Renal cortex interstitium (tissue), 15 donors: ENCODE measurements at places on chromosomes 1 and 21. TPM values are rescaled to one million over a fixed set of nuclear protein-coding genes. Genes with fewer than 3 reads are reported as not detected.

GRCh38 chr1:231867607-231868006, 241.0 kb downstream of the DISC1 start:
- no peak for DNase-seq

- DNase-seq: no peak
Measured at GRCh38 chr21:27648560-27648959, 681.7 kb upstream of the ADAMTS5 start.

DNA sequence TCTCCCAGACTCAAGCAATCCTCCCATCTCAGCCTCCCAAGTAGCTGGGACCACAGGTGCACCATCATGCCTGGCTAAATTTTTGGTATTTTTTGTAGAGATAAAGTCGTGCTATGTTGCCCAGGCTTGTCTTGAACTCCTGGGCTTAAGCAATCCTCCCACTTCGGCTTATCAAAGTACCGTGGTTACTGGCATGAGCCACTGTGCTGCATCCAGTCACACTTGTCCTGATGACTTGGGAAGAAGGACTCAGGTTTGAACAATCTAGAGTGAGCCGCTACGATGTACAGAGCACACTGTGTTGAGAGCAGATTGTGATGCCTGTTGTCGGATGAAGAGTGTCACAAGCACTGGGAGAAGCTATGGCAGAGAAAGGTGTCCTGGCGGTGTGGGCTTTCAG, 27.2 kb downstream of the RNF187 start:
- no peak for DNase-seq

DNA sequence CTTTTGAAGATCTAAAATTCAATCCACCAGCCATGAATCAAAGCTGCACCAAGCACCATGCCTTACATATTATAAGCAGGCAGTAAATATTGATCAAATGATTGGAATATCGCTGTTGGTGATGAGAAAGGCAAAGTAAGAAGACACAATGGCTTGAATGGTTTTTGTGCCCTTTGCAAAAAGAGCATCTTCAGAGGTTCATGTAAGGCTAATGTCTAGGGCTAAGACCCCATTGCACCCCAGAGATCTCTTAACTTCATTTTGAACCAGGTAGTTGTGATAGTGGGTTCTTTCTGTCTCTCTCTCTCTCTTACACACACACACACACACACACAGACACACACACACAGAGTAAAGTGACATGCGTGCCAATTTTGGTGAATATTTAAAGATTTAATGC, 12.0 kb downstream of the PROX1 start:
- no peak for DNase-seq

DNA sequence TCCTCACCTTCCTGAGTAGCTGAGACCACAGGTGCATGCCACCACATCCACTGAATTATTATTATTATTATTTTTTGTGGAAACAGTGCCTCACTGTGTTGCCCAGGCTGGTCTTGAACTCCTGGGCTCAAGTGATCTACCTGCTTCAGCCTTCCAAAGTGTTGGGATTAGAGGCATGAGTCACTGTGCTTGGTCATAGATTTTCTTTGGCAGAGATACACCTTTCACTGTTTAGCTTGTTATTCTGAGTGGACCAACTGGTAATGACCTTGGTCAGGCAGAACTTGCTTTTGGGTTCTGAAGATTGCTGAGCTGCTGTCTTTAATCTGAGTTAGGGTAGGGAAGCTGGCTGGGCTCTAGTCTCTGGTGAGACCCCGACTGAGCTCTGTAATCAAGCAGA, 66.8 kb downstream of the DNAH14 start:
- DNase-seq: no peak

DNA sequence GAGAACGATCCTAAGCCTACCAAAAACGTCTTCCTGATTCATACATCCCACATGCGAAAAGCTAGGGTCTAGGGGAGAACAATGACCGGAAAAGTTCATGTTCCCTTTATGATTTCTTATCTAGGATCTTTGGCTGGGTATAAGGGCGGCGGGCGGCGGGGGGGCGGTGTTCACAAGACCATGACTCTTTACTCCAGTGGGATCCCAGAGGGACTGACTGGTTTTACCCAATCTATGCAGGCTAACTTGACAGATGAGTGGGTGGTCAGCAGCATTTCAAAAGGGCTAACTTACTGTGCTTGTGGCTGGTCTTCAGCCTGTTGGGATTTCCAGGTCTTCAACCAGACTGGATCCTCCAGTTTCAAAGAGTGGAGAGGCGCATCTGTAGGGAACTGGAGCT, 40.3 kb downstream of the CNIH3 start:
- DNase-seq: no peak

- no peak for DNase-seq
Measured at GRCh38 chr21:36430841-36431240, 45.6 kb downstream of the CHAF1B start.

- no peak for DNase-seq
Measured at GRCh38 chr1:7755448-7755847, 15.6 kb upstream of the VAMP3 start.

- DNase-seq: no peak
Measured at GRCh38 chr1:223319905-223320580, 43.9 kb downstream of the SUSD4 start.

- DNase-seq: no peak
Measured at GRCh38 chr1:100511058-100511457, 26.9 kb upstream of the GPR88 start.

DNA sequence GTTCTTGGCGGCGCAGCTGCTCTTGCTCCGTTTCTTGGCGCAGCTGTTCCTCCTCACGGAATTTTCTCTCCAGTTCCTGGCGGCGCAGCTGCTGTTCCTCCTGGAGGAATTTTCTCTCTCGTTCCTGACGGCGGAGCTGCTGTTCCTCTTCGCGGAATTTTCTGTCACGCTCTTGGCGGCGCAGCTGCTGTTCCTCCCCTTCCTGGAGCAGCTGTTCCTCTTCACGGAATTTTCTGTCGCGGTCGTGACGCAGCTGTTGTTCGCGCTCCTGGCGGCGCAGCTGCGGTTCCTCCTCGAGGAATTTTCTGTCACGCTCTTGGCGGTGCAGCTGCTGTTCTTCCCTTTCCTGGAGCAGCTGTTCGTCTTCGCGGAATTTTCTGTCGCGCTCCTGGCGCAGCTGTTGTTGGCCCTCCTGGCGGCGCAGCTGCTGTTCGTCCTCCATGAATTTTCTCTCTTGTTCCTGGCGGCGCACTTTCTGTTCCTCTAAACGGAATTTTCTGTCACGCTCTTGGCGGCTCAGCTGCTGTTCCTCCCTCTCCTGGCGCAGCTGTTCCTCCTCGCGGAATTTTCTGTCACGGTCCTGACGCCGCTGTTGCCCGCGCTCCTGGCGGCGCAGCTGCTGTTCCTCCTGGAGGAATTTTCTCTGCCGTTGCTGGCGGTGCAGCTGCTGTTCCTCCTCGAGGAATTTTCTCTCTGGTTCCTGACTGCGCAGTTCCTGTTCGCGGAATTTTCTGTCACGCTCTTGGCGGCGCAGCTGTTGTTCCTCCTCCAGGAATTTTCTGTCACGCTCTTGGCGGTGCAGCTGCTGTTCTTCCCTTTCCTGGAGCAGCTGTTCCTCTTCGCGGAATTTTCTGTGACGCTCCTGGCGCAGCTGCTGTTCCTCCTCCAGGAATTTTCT, 7.0 kb downstream of the TCHH start:
- DNase-seq: no peak

DNA sequence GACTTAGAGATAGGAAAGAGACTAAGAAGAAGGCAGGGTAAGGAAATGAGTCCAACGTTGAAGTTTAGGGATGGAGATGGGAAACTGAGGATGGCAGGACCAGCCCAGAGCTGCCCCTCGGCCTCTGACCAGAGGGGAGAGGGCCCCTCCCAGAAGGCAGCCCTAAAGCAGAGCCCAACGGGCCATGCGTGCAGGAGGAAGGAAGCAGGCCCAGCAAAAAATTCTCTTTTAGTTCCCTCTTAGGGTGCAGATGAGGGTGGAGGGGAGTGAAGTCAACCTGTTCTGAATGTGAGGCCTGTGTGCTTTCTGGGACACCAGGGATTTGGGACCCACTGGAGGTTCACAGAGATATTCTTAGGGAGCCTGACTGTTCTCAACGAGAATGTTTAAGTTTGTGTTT, 225.4 kb downstream of the RHOU start:
- no peak for DNase-seq

GRCh38 chr1:64392109-64392508, 77.8 kb upstream of the CACHD1 start:
- no peak for DNase-seq

- DNase-seq: no peak
Measured at GRCh38 chr1:165891111-165891860, 63.9 kb downstream of the UCK2 start.

DNA sequence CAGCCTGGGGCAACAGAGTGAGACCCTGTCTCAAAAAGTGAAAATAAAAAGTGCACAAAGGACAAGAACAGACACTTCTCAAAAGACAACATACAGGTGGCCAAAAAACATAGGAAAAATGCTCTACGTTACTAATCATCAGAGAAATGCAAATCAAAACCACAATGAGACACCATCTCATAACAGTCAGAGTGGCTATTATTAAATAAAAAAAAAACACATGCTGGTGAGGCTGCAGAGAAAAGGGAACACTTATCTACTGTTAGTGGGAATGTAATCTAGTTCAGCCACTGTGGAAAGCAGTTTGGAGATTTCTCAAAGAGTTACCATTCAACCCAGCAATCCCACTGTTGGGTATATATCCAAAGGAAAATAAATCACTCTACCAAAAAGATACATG, 173.2 kb downstream of the SMYD3 start:
- DNase-seq: no peak

DNA sequence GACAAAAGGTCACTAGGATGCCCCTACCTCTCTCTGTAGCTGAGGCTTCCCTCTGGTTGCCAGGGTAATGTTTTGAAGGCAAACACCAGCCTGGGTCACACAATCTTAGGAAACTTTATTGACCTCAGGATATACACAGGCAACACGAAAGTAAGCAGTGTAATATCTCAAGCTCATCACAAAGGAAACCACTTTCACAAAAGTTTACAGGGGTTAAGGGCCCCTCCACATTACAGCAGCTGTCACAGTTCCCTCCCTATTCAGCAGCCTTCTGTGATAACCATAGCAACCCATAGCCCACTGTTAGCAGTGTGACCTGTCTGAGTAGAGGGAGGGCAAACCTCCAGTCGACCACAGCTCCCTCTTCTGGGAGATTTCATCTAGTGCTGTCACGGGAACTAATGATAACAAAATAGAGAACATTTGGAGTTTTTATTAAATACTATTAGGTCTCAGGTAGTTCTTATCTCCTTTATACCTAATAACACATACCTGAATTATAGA, 149.8 kb downstream of the PTPRC start:
- no peak for DNase-seq

DNA sequence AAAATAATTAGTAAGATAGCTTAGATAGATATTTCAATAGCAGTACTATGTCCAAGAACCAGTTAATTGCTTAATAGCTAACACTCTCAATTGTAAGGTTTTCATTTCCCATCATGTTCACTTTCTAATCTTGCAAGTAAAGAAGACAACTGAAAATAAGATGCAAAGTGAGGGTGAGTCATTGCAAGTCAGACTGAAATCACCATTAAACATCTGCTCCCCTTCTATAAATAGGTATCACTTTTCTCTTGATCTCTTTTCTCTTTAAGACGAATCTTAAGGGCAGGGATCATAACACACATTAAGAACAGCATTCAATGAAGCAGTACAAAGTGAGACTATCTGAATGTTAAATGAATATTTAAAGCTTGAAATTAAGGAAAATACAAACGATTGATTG, 40.4 kb downstream of the UBR4 start:
- DNase-seq: no peak

DNA sequence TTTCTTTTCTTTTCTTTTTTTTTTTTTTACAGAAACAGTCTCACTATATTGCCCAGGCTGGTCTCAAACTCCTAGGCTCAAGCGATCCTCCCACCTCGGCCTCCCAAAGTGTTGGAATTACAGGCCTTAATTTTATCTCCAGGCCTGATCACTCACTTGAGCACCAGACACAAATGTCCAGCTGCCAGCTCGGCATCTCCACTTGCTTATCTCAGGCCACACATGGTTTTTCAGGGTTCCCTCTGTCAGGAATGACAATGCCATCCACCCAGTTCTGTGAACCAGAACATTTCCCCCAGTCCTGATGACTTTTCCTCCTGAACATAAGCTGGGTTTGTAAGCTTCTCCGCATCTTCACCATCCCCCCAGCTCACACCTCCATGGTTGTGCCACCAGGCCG, 44.6 kb upstream of the ZNF281 start:
- DNase-seq: no peak

GRCh38 chr1:151158751-151159251, 2.4 kb downstream of the TNFAIP8L2 start:
- no peak for DNase-seq

DNA sequence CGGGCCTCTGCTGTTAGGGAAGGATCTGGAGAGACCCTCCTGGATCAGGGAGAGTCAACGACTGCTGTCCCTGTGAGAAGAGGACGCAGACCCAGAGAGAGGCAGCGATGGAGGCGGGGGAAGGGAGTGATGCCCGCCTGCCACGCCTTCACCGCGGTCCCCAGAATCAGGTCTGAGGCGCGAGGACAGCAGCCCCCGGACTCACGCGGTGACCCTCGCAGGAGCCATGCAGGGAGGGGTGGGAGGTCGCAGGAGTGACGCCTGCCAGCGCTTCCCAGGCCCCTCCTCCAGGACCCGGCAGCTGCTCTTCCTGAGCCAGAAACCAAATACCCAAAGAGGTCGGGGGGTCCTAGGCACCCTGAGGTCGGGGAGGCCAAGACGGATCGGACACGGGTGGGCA, 6.2 kb upstream of the TNFRSF4 start:
- no peak for DNase-seq

DNA sequence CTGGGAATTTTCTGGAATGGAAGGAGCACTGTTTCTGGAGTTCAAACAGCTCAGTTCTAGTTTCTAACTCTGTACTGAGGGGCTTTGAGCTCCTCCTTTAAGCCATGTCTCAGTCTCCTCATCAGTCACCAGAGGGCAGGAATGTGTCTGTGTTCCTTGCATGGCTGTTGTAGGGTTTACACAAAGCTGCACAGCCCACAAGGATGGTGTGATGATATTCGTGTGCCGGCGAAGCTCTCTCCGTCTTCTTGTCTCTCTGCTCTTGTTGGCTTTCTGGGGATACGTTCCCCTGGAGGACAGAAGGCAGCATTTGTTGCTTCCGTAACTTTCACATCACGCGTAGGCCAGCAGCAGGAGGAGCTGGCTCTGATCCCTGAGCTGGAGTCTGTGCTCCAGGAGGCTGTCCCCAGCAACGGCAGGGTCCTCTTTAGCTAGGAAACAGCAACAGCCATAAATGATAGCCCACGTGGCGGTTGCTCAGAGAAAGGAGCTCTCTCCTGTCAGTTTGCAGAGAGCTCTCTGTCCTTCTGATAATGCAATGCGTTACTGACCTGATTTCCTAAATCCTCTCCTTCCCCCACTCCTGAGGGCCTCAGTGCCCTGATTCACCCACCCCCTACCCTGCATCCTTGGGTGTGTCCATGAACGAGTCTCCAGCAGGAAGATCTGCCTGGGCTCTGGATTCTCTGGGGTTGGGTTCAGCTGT, 189.2 kb upstream of the VAMP3 start:
- no peak for DNase-seq

The PIGK gene
- 49.0 TPM for polyA plus RNA-seq

The OR1C1 gene
- not detected for polyA plus RNA-seq

The WNT4 gene
- 4.0 TPM for polyA plus RNA-seq

The DPH2 gene
- polyA plus RNA-seq: 22.4 TPM

The GPR25 gene
- polyA plus RNA-seq: not detected

The SLAMF7 gene
- 0.40 TPM for polyA plus RNA-seq

The F3 gene
- 38.1 TPM for polyA plus RNA-seq

The TSPEAR gene
- 0.89 TPM for polyA plus RNA-seq

The TTC13 gene
- polyA plus RNA-seq: 17.6 TPM

The NFASC gene
- 17.2 TPM for polyA plus RNA-seq
